Activated T-cell treated with anti-CD3 and anti-CD28 coated beads, Interleukin-2, amount 50 U/mL, for 4 hours (primary cell): ENCODE measurements at places on chromosomes 7 and 10. TPM values are rescaled to one million over a fixed set of nuclear protein-coding genes. Genes with fewer than 3 reads are reported as not detected.

DNA sequence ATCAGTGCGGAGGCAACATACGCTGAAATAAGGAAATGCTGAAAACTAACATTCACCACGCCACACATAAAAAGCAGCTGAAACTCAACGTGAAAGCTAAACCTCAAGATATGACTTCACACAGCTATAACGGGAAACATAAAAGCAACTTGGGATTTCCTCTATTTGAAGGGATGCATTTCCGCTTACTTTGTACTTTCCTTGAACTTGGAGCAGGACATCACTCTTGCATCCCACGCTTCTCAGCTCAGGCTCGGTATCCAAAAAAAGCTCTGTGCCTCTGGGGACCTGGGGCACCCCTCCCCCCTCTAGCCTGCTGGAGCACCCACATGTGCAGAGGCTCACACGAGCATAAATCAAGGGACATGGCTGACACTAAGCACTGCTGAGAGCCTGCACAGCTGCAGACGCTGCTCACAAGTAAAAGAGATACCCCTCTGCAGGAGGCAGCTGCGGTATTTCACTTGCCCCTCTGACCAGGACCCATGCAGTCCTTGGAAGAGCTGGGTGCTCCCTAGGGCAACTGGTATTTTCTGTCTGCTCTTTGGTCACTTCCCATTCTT lies 34.2 kb downstream of the PARD3 start:
- DNase-seq: no peak

- DNase-seq: no peak
Measured at GRCh38 chr10:78575400-78575799, 493.4 kb upstream of the ZMIZ1 start.

DNA sequence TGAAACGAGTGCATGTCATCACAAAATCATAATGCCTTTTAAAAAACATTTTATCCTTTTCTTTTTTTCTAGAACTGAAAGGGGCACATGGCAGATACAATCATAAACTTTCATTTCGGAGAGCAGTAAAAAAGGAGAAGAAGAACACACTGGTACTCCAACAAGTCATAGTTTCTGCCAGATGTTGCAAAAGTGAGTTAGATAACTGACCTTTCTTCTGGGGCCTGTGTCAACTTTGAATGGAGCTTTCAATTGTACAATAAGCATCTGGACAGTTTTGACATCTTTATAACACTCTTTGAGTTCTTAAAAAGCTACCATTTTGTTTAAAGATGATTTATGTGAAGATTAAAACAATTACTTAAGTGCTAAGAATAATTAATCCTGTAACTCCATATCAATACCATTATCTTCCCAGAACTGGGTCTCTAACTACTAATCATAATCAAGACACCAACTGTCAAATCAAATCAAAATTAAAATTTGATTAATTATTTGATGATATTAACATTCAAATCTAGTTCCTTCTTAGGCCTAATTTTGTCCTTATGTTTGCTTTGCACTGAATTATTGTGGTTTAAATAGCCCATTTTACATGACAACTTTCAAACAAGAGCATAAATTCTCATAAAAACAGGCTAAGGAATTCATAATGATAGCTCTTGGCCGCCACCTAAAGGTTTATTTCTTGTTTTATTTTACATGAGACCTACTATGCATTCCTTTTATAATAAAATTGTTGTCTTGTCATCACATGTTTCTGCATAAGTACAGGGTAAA lies 19.5 kb upstream of the ITGB8 start:
- no peak for DNase-seq

DNA sequence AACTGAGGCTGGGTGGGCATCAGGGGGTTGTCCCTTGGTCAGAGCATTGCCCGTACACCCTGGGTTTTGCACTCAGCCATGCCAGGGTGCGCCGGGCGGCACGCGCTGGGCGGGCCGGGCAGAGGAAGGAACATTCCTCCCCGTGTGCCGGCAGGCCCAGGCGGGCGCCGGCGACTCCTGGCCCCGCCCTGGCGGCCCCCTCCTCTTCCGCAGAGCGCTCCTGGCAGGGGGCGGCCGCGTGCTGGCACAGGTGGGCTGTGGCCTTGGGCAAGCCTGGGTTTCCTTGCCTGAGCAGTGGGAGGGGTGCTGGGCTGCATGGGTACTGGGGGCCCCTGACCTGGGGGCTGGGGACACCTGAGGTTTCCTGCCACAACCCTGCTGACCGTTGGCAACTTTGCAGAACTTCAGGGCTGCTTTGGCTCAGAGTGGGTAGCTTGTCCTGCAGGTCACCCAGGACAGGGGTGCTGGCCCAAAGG lies 3.9 kb downstream of the LFNG start:
- DNase-seq: no peak

DNA sequence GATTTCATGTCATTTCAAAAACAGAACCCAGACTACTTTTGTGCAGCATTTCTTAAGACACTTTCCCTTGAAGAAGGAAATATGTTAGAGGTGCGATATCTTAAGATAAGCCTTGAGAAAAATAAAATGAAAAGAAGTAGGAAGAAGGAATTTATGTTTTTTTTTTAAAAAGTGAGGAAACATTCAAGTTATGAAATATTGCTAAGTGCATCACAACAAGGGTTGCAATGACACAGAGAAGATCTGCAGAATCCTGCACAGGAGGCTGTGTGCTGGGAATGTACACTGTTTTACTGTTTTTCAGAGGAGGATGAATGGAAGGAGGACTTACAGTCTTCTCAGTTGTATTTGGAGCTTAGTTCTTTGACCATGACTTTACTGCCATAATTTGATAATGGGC lies 79.8 kb upstream of the NME8 start:
- DNase-seq: no peak

GRCh38 chr7:102117743-102118142 lies 168.9 kb upstream of the SH2B2 start:
- no peak for DNase-seq

GRCh38 chr7:28626624-28627262 lies 214.4 kb downstream of the CREB5 start:
- DNase-seq: no peak

GRCh38 chr10:61592581-61592980 lies 70.1 kb upstream of the CABCOCO1 start:
- DNase-seq: no peak

GRCh38 chr10:132884041-132884440 lies 58.3 kb downstream of the CFAP46 start:
- no peak for DNase-seq

DNA sequence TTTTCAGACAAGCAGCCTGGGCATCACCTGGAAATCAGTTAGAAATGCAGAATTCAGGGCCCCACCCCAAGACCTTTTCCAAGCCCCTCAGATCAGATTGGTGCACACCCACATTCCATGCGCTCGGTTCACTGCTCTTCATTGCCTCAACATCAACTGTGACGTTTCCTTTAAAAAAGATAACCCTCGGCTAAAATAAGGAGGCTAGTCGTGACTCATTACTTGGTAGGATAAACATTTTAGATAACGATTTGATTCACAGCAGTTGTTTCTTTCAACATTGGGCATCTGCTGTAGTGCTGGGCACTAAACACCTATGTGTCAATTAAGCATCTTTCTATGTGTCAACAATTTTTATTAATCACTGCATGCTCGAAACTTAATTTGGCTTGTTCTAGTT lies 191.1 kb upstream of the LRGUK start:
- no peak for DNase-seq

DNA sequence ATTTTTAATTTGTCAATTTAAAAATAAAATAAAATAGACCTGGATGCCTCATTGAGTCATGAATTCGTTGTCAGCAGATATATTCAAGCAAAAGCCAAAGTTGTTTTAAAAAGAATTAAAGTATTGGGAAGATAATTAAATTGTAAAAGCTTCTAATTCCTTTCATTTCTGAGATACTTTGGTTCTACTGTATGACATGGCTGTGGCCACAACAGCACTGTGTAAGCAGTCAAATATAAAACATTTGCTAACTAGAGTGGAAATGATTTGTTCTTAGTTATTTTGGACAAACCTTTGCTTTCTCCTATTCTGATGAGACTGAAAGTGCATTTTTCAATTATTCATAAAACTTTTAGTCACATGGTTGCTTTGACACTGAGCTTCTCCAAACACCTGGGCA lies 143.6 kb upstream of the FAM13C start:
- DNase-seq: no peak

DNA sequence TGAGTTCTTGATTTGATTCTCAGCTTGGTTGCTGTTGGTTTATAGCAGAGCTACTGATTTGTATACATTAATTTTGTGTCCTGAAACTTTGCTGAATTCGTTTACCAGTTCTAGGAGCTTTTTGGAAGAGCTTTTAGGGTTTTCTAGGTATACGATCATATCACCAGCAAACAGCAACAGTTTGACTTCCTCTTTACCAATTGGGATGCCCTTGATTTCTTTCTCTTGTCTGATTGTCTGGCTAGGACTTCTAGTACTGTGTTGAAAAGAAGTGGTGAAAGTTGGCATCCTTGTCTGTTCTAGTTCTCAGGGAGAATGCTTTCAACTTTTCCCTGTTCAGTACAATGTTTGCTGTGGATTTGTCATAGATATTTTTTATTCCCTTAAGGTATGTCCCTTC lies 86.2 kb downstream of the PLXDC2 start:
- DNase-seq: no peak

DNA sequence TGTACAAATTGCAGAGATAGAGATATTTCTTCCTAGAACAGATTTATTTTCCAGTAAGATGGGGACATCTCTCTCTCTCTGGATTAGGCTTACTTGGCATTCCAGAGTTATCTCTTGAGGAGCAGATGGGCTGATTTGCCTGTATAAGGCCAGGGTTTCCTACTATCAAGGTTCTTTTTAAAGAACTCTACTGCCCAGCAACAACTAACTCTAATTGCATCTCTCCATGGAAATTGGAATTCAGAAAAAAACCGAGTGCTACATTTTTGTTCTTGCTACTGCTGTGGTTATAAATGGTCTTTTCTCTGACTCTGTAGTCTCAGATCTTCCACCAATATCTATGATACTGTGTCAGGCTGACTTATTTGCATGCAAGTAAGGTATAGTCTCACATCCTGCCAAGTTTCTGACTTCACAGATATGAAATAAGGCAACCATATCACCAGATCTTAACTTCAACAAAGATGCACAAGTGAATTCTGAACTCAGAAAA lies 161.1 kb downstream of the CRPPA start:
- no peak for DNase-seq

DNA sequence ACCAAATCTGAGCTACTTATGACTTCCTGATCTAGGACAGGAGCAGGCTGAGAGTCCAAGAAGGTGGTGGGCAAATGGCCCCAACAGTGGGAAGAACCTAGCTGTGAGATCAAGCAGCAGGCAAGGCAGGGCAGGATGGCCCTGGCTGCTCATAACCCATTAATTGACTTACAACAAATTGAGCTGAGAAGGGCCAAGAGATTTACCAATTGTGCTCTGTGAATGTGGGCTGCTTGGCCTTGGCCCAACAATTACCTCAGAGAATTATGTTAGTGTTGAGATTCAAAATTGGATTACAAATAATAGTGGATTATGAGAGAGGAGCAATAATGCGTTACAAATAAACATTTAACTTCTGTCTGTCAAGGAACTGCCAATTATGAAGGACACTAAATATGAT lies 956.5 kb downstream of the KCNMA1 start:
- DNase-seq: no peak

- no peak for DNase-seq
Measured at GRCh38 chr10:86684331-86685097, 16.2 kb downstream of the LDB3 start.

DNA sequence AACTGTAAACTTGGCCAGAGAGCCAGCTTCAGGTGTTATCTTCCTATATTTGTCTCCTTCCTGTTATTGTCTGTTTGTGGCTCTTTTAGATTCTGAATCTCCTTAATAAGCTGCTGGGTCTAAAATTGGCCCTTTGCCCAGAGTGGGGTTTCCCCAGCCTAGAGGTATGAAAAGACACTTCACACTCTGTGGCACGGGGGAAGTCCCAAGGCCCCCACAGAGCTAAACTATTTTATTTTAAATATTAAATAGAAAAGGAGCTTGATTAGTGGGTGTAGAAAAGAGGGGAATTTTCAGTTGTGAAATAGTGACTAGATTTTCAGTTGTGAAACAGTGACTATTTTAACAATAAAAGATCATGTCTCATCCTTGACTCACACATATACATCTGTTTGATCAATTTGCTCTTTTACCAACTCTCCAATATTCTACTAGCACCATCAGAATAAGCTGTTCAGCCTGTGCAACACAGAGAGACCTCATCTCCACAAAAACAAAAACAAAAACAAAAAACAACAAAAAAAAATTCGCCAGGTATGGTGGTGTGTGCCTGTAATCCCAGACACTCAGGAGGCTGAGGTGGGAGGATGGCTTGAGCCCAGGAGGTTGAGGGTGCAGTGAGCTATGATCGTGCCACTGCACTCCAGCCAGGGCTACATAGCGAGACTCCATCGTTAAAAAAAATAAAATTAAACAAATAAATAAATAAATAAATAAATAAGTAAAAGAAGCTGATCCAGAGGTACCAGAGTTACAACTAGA lies 24.9 kb upstream of the ADO start:
- DNase-seq: peak; percentile 86

- no peak for DNase-seq
Measured at GRCh38 chr10:84583501-84583900, 255.1 kb downstream of the CCSER2 start.

GRCh38 chr7:156578978-156579430 lies 61.6 kb upstream of the RNF32 start:
- DNase-seq: no peak

- DNase-seq: no peak
Measured at GRCh38 chr10:129919358-129919757, 44.7 kb downstream of the EBF3 start.

DNA sequence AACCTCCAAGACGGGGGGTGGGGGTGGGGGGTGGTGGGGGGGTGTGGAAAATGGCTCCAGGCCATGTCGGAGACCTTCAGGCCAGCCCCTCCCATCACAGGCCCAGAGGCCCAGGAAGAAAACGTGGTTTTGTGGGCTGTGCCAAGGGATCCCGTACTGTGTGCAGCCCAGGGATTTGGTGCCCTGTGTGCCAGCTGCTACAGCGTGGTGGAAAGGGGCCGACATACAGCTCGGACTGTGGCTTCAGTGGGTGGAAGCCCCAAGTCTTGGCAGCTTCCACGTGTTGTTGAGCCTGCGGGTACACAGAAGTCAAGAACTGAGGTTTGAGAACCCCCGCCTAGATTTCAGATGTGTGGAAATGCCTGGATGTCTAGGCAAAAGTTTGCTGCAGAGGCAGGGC lies 259.7 kb downstream of the HGF start:
- no peak for DNase-seq

AMZ1 gene
- not detected for total RNA-seq

ANKRD16 gene
- total RNA-seq: 11.9 TPM

CALML5 gene
- total RNA-seq: not detected

EPC1 gene
- 44.9 TPM for total RNA-seq

FAM170B gene
- total RNA-seq: not detected

CALHM1 gene
- not detected for total RNA-seq

HMX2 gene
- not detected for total RNA-seq

AASS gene
- 0.65 TPM for total RNA-seq
